ENCODE measurements at places on chromosomes 16 and 17. TPM values are rescaled to one million over a fixed set of nuclear protein-coding genes. Genes with fewer than 3 reads are reported as not detected.

Gene PMP22
- total RNA-seq = 28.7 TPM

Gene BAIAP3
- 44.7 TPM for total RNA-seq

Gene DBF4B
- 26.1 TPM for total RNA-seq

Gene SPATA32
- total RNA-seq = 0.15 TPM

Gene ZSCAN10
- 0.76 TPM for total RNA-seq

Gene PTRH2
- 59.6 TPM for total RNA-seq

Gene EFNB3
- 0.07 TPM for total RNA-seq

Gene CTRB1
- 5.6 TPM for total RNA-seq

Gene IRF8
- 0.61 TPM for total RNA-seq

Gene MRPL45
- total RNA-seq = 76.1 TPM

Gene OSGIN1
- total RNA-seq = 19.8 TPM

GRCh38 chr16:85083051-85083639, 29.1 kb downstream of the CIBAR2 start:
- H3K36me3 ChIP-seq = no peaks in the 10 kb centered on the region
- no peak overlapping the region for H3K27ac ChIP-seq
- H3K4me3 ChIP-seq = no peak overlapping the region
- H3K4me1 ChIP-seq = peaks cover 7% of the 10 kb centered on the region

- H3K4me3 ChIP-seq = no peak overlapping the region
- no peaks in the 10 kb centered on the region for H3K27me3 ChIP-seq
- H3K4me1 ChIP-seq = no peaks in the 10 kb centered on the region
These were observed 20.7 kb upstream of the CMTM4 start for GRCh38 chr16:66717112-66717675.

- no peak overlapping the region for H3K4me3 ChIP-seq
- peaks cover 20% of the 10 kb centered on the region for H3K4me1 ChIP-seq
- DNase-seq = no peak
- H3K36me3 ChIP-seq = no peaks in the 10 kb centered on the region
- H3K27me3 ChIP-seq = no peaks in the 10 kb centered on the region
- H3K27ac ChIP-seq = no peak overlapping the region
These were observed 10.7 kb upstream of the TMEM92 start for GRCh38 chr17:50263331-50264262.

GRCh38 chr16:11640987-11641817, 27.1 kb upstream of the SNN start:
- H3K4me1 ChIP-seq = peaks cover 20% of the 10 kb centered on the region
- H3K4me3 ChIP-seq = no peak overlapping the region
- H3K27ac ChIP-seq = peak overlapping the region; percentile 58
- no peaks in the 10 kb centered on the region for H3K36me3 ChIP-seq
- no peaks in the 10 kb centered on the region for H3K27me3 ChIP-seq
- DNase-seq = no peak

GRCh38 chr16:19482291-19482690, 39.6 kb downstream of the GDE1 start:
- H3K36me3 ChIP-seq = peaks cover 13% of the 10 kb centered on the region
- DNase-seq = no peak
- H3K27ac ChIP-seq = no peak overlapping the region
- no peak overlapping the region for H3K4me3 ChIP-seq
- H3K4me1 ChIP-seq = peaks cover 43% of the 10 kb centered on the region

GRCh38 chr17:21463204-21463661, 87.1 kb downstream of the KCNJ12 start:
- no peak overlapping the region for H3K4me3 ChIP-seq
- H3K36me3 ChIP-seq = no peaks in the 10 kb centered on the region
- no peak for DNase-seq
- H3K4me1 ChIP-seq = no peaks in the 10 kb centered on the region
- H3K27me3 ChIP-seq = 0 out of 2 replicates have a peak, but pooled peaks cover 5% of the 10 kb centered on the region

- H3K27ac ChIP-seq = no peak overlapping the region
- no peak overlapping the region for H3K4me3 ChIP-seq
- H3K27me3 ChIP-seq = peaks cover 50% of the 10 kb centered on the region
- no peak for DNase-seq
These were observed 159.2 kb upstream of the CDH5 start for GRCh38 chr16:66207139-66207882.

DNA sequence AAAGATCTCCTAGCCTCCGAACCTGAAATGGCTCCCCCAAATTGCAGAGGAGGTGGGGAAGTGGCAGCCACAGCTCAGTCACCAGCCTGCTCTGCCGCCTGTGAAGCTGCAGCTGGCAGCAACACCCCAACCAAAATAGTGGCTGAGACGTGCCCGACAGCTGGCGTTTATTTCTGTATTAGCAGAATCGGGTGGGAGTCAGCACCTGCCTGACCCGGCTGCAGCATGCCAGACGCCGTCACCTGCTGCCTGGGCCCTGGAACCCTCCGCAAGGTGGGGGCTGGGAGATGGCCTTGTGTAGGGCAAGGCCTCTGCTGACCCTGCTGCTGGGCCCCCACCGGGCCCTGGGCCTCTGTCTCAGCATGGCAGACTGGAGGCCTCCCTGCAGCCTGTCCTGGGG, 17.5 kb upstream of the PABPN1L start:
- H3K4me1 ChIP-seq = peaks cover 7% of the 10 kb centered on the region
- 0 out of 2 replicates have a peak, but pooled peaks cover 6% of the 10 kb centered on the region for H3K36me3 ChIP-seq
- no peak overlapping the region for H3K27ac ChIP-seq
- no peak overlapping the region for H3K4me3 ChIP-seq

DNA sequence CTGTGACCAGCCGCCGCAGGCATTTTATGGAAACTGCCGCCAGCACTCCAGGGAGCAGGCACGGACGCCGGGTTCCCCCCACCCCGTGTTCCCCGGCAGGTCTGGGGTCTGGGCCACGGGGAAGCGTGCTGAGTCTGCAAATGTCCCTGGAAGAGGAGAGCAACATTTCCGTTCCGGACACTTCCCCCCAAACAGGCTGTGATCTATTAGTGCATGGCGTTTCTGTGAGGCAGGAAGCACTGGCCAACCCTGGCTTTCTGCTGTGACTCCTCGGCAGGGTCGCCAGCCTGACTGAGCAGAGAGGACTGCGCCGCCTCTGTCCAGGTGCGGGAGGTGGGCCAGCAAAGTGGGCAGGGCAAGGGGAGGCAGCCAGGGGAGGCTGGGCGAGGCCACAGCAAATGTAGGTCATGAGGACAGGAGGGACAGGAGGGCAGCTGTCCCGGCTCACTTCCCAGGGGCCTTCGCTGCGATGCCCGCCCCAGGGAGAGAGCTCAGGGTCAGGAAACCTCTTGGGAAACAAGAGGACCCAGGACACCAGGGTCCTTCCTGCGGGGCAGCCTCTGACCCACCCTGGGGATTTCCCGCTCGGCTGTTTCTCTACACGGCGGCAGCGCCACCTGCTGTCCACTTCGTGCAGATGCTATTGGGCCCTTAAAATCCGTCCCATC, 9.5 kb downstream of the FOXF1 start:
- peak; percentile 63 for DNase-seq
- H3K4me1 ChIP-seq = peaks cover 13% of the 10 kb centered on the region
- H3K36me3 ChIP-seq = no peaks in the 10 kb centered on the region
- H3K4me3 ChIP-seq = no peak overlapping the region
- no peak overlapping the region for H3K27ac ChIP-seq

DNA sequence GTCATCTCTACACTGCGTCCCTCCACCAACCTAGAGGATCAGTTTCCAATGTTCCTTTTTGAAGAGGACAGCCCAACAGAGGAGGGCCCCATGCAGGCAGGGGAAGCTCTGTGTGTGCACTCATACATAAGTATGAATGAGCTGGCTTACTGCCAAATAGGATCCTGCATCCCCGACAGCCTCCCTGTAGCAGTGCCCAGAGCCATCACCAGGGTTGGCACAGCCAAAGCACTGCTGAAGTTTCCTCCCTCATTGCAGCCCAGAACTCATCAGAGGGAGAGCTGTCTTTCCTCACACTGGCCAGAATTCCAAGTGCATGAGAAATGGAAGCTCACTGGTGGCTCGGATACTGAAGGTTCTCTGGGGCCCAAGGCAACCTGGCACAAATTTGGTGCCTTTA, 114.4 kb downstream of the ASIC2 start:
- peaks cover 15% of the 10 kb centered on the region for H3K27me3 ChIP-seq
- H3K4me3 ChIP-seq = no peak overlapping the region
- no peaks in the 10 kb centered on the region for H3K36me3 ChIP-seq
- DNase-seq = no peak
- H3K4me1 ChIP-seq = no peaks in the 10 kb centered on the region
- no peak overlapping the region for H3K27ac ChIP-seq

- no peak for DNase-seq
- H3K27me3 ChIP-seq = no peaks in the 10 kb centered on the region
- no peak overlapping the region for H3K27ac ChIP-seq
- H3K36me3 ChIP-seq = no peaks in the 10 kb centered on the region
These were observed 81.8 kb downstream of the PGS1 start for GRCh38 chr17:78460176-78460675.

GRCh38 chr16:28218109-28218508, 6.3 kb upstream of the XPO6 start:
- no peaks in the 10 kb centered on the region for H3K36me3 ChIP-seq
- no peak overlapping the region for H3K4me3 ChIP-seq
- no peaks in the 10 kb centered on the region for H3K27me3 ChIP-seq
- H3K27ac ChIP-seq = no peak overlapping the region
- DNase-seq = peak; percentile 47

GRCh38 chr16:23994615-23995014, 158.8 kb downstream of the PRKCB start:
- peaks cover 18% of the 10 kb centered on the region for H3K27me3 ChIP-seq
- H3K36me3 ChIP-seq = no peaks in the 10 kb centered on the region
- no peaks in the 10 kb centered on the region for H3K4me1 ChIP-seq

DNA sequence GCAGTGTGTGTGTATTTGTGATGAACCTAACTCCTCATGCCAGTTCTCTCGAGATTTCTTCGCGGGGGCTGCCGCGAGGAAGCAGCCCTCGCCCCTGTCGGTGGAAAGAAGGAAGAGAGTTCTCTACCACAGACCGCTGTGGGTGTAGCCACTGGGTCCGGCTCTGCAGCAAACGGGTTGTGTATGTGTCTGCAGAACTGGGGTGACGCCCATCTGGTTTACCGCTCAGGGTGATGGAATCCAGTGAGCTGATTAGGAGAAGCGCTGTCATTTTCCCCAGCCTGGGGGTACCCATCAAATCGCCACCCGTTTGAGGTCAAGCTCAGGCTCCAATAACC, 7.7 kb downstream of the CORO6 start:
- H3K27me3 ChIP-seq = no peaks in the 10 kb centered on the region
- H3K4me3 ChIP-seq = no peak overlapping the region
- H3K27ac ChIP-seq = no peak overlapping the region
- DNase-seq = no peak

DNA sequence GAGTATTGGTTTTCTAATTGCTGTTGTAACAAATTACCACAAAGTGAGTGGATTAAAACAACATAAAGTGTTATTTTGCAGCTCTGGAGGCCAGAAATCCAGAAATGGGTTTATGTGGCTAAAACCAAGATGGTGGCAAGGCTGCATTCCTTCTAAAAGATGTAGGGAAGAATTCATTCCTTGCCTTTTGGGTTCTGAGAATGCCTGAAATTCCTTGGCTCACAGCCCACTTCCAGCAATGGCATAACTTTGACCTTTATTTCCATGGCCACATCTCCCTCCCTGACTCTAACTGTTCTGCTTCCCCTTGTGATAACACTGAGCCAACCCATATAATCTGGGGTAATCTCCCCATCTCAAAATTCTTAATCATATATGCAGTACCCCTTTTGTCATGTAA, 269.6 kb upstream of the RPL38 start:
- no peaks in the 10 kb centered on the region for H3K4me1 ChIP-seq
- DNase-seq = no peak
- H3K27ac ChIP-seq = no peak overlapping the region
- H3K4me3 ChIP-seq = no peak overlapping the region

DNA sequence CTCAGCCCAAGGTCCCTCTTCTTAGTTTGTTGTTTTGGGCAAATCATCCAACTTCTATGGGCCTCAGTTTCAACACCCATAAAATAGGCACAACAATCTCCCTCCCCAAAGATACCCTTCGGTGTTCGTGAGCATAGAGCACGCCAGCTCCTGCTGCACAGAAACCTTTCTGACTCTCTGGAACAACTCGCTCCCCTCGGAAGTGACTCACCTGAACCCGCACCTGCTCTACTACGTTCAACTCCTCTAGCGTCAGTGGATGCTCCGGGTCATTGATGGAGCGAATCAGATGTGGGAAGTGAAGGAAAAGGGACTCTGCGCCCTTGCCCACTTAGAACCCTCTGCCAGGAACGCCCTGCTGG, 445 bp downstream of the CIAO2B start:
- no peaks in the 10 kb centered on the region for H3K27me3 ChIP-seq
- peak overlapping the region; percentile 99 for H3K4me3 ChIP-seq
- no peak for DNase-seq
- H3K36me3 ChIP-seq = peaks cover 5% of the 10 kb centered on the region
- H3K4me1 ChIP-seq = no peaks in the 10 kb centered on the region

DNA sequence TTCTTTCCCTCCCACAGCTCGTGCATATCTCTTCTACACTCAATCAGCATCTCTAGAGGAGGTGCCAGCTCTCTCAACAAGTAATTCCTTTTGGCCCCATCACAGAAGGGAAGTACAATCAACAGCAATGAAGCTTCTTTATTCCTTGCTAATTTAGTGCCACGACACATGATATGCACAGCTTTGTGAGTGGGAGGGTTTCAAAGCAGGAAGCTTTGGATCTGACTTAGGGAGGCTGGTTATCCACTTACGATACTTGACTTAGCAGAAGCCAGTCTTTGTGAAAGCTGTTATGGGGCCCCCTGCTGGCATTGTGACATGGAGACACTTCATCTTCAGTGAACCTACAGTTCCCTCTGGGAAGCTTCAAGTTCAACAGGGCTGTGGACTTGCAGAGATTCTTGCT, 81.0 kb downstream of the TMEM100 start:
- H3K4me1 ChIP-seq = no peaks in the 10 kb centered on the region
- no peaks in the 10 kb centered on the region for H3K36me3 ChIP-seq
- H3K27me3 ChIP-seq = peaks cover 56% of the 10 kb centered on the region
- H3K4me3 ChIP-seq = no peak overlapping the region
- DNase-seq = peak; percentile 57

DNA sequence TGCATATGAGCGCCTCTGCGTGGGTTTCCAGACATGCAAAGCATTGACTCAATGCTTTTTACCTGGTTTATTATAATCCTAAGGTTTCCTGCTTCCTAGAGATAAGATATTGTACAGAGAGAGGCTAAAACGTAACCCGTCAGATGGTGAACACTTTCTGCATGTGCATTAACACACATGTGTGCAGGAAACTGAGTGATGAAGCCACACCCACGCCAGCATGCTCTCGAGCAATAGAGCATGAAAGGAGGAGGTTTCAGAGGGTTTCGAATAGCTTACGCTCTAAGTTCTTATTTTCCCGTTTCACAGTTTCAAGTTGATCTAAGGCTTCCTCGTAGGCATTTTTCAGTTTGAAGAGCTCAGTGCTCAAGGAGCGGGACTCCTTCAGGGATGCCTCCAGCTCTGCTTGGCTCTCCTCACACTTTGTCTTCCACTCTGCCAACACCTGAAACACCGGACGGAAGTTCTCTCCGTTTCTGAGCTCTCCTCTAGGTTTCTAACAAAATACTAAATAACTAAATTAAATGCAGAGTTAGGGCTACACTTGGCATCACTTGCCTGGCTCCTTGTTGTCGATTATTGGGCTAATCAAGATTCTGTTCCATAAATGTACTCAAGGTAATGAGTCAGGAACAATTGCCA, 23.2 kb downstream of the MYH3 start:
- H3K36me3 ChIP-seq = no peaks in the 10 kb centered on the region
- no peaks in the 10 kb centered on the region for H3K4me1 ChIP-seq
- no peaks in the 10 kb centered on the region for H3K27me3 ChIP-seq
- H3K27ac ChIP-seq = no peak overlapping the region
